C1 segment of cervical spinal cord (tissue), 14 donors: ENCODE measurements at places on chromosomes 7 and 10.

GRCh38 chr10:127762925-127763324 lies 25.9 kb downstream of the FOXI2 start:
- no peak for DNase-seq

- no peak for DNase-seq
Observed at GRCh38 chr10:121495719-121496118, 102.5 kb downstream of the FGFR2 start.

DNA sequence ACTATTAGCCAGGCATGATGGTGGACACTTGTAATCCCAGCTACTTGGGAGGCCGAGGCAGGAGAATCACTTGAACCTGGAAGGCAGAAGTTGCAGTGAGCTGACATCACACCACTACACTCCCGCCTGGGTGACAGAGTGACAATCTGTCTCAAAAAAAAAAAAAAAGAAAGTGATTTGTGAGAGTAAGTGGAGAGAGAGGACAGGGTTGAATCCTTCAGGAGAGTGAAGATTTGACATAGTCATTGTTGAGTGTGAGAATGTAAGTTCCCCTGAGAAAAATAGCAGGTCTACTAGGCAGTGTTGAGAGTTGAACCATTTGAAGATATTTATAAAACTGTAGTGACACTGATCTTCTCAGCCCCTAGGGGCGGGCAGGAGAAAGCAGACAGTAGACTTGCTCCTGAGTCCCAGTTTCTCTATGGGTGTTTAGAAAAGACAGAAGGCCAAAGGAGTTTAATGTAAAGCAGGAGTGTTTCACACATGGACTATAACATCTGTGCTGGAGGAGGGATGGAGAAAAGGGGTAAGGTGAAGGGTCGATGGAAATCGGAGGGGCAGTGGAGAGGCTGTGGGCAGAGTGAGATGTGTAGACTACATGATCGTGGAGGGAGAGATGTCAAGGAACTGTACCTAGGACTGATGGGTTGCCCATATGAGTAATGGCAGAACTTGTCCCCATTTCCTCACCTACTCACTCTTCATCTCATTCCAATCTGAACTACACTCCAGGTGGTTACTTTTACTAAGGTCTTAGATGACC lies 13.7 kb upstream of the LAMB4 start:
- no peak for DNase-seq

- DNase-seq: no peak
Observed at GRCh38 chr7:88337572-88337971, 30.9 kb upstream of the STEAP4 start.

DNA sequence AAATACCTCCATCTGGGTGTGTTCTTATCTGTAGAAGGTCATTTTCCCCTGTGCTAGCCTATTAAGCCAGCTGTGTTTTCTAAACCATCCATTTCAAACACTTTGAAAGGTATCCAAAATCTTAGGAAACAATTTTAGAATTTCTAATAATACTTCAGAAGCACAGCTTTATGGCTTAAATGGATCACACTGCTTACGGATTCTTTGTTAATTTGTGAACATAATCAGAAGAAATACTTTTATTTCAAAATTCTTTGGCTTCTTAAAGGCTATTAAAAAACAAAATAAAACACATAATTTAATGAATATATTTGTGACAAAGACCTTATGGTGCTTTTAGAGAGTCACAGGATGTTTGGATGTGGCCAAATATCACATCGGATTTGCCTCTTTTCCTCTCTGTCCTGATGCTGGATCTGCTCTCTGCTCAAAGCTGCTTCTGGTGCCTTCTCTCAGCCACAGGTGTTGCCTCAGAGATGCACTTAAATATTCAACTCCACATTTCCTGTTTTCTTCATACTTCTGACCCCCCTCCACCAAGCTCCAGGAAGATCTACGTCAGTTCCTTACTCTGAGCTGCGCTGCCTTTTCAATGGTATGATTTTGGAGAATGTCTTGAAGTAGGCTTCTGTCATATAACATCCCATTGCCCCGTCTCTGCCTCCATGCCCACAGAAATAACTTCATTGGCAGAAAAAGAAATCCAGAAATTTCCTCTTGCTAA lies 230.6 kb downstream of the MLLT10 start:
- no peak for DNase-seq

DNA sequence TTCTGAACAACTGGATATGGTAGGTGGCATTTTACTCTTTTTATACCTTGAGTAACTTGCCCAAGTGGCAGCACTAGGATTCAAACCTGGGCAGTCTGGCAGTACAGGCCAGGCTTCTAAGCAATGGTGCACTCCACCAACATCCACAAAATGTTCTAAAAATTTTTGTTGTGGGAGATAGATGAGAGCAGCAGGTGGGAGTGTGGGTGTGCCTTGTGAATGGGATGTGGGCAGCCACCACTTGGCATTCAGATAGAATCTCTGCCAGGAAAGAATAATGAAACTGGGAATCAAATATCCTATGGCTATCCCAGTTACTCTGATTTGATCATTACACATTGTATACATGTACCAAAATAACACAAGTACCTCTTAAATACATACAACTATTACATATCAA lies 810.7 kb downstream of the MAGI2 start:
- no peak for DNase-seq

- no peak for DNase-seq
Observed at GRCh38 chr7:45601816-45602540, 27.8 kb downstream of the ADCY1 start.

GRCh38 chr10:72818076-72818475 lies 75.5 kb upstream of the OIT3 start:
- no peak for DNase-seq

GRCh38 chr10:11695779-11696178 lies 46.4 kb upstream of the ECHDC3 start:
- DNase-seq: no peak

DNA sequence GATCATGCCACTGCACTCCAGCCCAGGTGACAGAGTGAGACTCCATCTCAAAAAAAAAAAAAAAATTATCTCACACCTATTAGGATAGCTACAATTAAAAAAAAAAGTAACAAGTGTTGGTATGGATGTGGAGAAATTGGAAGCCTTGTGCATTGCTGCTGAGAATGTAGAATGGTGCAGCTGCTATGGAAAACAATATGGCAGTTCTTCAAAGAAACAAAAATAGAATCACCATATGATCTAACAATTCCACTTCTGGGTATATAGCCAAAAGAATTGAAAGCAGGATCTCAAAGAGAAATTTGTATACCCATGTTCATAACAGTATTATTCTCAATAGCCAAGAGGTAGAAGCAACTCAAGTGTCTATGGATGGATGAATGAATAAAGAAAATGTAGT lies 143.6 kb upstream of the PRR15 start:
- no peak for DNase-seq

- DNase-seq: no peak
Observed at GRCh38 chr7:82926477-82926876, 236.2 kb downstream of the PCLO start.

DNA sequence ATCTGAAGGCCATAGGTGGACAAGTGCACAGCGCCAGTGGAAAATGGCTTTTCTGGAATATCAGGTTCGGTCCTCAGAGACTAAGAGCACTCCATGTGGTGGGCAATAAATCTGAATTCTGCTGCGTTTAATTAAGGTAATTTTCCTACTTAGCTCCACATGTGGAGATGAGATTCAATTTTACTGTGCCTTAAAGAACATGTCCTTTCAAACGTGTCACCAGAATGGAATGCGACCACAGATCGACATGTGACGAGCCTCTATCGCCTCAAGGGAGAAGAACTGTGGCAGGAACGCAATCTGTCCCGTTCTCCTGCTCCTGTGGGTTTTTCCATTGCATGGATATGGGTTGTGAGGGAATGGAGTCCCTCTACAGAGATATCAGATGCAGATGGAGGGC lies 205.3 kb upstream of the ZNF32 start:
- no peak for DNase-seq

GRCh38 chr7:48839108-48839507 lies 85.2 kb upstream of the CDC14C start:
- no peak for DNase-seq

DNA sequence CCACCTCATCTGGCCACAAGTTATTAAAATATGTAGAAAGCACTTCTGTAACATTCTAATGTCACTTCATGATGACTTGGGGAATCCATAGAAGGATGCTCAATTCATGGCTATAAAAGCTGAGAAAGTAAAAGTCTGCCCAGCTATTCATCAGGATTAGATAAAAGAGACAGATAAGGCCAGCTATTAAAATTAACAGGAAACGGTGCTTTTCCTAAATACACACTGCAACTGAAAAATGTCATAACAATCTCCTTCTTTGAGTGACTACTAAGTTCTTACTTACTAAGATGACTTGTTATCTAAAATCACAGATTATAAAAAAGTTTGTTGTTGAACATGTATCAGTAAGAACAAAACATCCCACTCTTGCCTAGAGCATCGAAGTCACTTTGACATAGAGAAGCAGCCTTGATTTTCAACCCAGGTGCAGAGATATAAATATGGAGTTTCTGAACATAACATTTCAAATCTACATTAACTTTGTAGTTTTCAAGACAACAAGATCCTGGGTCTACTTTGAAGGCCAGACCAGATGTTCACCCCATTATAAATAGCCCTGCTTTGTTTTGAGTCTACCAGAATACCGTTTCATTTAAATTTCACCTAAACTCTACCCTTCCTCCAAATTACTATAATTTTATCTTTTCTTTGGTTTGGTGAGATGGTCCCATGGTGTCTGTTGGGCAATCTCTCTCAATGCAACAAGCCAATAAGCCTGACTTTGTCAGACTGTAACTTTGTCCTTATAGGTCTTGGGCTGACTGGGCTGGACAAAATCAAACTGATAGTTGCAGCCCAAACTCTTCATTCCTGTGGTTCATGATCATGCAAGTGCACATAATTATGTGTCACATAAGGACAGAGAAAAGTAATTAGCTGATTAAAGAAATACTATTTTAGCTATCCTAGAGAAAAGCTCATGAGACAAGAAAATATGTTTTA lies 24.0 kb downstream of the HYCC1 start:
- DNase-seq: no peak

DNA sequence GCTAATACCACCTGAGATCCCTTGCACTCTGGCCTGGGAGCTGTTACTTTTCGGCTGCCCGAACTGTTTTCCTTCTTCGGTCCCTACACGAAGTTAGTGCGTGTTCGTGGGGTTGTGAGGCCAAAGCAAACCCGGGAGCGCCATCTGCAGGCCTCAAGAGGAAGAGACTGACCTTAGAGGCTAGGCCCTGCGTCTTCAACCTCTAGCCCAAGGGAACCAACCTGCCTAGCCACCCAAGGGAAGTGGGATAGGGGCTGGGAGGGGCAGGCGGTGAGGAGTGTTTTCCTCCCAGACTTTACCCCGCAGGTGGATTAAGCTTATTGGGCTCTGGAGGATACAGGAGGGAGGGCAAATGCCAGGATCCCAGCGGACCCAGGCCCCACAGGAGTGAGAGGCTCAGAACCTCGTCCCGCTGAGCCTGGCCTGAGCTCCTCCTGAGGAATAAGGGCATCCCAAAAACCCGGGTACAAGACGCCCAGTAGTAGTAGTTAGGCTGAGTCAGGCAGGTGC lies 1.7 kb upstream of the PAX2 start:
- DNase-seq: no peak

GRCh38 chr10:75525646-75526045 lies 94.2 kb downstream of the LRMDA start:
- DNase-seq: no peak

DNA sequence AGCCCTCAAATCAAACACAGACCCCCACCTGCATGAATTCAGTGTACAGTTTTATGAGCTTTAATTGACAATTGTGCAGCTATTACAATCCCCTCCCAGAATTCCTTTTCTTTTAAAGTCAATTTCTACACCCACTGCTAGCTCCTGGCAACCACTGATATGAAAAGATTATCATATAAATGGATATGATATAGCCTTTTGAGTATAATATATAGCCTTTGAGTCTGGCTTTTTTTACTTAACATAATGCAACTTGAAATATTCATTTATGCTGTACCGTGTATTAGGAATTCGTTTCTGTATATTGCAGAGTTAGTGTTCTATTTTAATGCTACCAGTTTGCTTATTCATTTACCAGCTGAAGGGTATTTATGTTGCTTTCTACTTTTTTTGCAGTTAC lies 127.7 kb downstream of the CCSER2 start:
- no peak for DNase-seq

DNA sequence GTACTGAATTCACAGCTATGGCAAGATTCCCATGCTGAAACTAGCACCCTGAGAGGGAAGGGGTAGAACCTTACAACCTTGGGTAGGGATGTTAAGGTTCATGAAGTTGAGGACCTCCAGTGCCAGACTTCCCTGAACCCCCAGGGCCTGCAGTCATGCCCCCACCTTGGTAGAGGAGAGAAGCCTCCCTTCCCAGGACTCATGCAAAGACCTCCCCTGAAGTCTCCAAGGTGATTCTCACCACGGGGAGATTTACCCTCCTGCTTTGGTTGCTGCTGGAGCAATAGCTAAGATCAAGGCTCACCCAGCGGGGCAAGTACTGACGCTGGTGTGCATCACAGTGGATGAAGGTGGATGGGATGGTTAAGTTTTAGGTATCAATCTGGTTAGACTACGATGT lies 49.1 kb upstream of the PFKP start:
- no peak for DNase-seq

DNA sequence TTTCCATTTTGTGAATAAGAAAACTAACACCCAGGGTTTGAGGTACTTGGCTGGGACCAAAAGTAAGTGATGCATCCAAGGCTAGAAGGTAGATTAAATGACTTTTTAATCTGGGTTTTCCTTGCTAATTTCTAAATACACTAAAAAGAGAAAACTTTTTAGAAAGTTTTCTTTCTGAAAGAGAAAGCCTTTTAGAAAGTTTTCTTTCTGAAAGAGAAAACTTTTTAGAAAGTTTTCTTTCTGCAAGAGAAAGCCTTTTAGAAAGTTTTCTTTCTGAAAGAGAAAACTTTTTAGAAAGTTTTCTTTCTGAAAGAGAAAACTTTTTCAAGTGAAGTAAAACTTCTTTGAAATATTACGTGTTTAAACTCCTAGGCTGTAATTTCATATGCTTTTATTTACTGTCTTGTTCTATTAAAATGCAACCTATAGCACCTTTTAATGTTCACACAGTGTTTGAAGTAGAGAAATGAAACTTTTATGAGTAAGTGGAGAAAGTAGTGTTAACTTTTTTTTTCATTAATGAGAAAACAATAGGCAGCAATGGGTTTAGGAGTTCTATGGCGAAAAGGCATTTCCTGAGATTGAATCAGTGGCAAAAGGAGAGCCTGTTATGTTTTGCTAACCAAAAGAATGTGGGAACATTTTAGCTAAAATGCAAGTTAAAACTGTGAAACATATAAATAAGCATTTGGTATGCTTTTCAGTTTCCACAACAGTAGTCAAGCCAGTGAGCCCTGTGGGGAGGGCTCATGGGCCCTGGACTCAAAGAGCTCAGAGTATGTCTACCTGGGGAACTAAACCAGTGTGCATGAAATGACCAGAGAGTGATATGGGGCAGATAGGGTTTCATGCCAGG lies 103.7 kb downstream of the RBM20 start:
- no peak for DNase-seq
